Activated CD8-positive, alpha-beta memory T cell treated with anti-CD3 and anti-CD28 coated beads for 1 hour (primary cell): ENCODE measurements at places on chromosomes 2 and 18.
A peak's percentile ranks its signal among the peaks of the same experiment; 100 is the strongest.

- DNase-seq = no peak
Observed at GRCh38 chr18:40464032-40464431, 1491.0 kb upstream of the PIK3C3 start.

GRCh38 chr2:187939180-187939579 lies 352.5 kb upstream of the GULP1 start:
- DNase-seq = no peak

DNA sequence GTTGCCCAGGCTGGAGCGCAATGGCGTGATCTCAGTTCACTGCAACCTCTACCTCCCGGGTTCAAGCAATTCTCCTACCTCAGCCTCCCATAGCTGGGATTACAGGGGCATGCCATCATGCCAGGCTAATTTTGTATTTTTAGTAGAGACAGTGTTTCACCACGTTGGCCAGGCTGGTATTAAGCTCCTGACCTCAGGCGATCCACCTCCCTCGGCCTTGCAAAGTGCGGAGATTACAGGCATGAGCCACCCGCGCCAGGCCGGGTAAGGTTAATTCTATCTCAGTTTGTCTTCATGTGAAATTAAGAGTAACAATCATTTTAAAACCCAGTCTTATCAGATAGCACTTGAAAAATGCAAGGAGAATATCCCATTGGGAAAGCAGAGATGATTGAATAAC lies 1681.7 kb upstream of the DDX18 start:
- no peak for DNase-seq

- DNase-seq = no peak
Observed at GRCh38 chr2:10370390-10370789, 67.7 kb downstream of the HPCAL1 start.

GRCh38 chr2:230749111-230749510 lies 36.5 kb downstream of the CAB39 start:
- no peak for DNase-seq

DNA sequence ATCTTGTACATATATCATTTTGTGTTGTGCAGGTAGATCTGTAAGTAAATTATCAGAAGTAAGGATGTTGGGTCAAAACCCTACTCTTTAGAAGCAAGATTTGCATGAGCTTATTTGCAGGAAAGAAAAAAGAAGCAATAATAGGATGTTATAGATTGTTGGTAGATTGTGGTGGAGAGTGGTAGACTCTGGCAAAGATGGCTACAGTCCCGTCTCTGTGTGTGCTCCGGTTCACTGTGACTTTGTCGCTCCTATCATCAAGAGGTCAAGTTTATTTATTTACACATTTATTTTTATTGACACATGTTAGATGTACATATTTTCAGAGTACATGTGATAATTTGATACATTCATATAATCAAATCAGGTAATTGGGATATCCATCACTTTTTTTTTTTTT lies 81.0 kb upstream of the NDUFV2 start:
- DNase-seq = no peak

- DNase-seq = peak; percentile 62
Observed at GRCh38 chr2:241859436-241860183, 916 bp upstream of the PDCD1 start.

DNA sequence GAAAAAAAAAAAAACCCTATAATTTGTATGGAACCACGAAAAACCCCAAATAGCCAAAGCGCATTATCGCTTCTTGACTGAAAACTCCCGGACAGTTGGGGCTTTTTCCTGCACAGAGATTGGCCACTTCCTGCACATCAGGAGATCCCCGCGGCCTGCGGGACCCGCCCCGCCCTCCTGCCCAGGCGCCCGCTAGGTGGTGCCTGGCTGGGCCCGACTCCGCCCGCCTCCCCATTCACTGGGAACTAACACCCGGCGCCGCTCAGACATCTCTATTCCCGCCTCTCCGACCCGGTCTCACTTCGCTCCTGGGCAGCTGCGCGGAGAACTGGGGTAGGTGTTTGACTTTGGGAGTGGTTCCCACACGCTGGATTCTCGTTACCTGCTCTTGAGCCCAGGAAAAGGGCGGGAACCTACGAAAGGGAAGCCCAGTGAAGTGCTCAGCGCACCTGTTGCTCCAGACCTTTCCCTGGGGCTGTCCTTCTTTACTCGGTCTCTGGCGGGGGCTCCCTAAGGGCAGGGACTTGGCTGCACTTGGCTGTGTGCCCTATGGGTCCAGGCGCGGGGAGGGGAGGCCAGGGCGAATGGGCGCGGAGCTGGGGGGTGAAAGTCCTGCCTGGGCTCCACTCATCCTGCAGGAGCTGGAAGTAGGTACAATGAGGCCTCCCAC lies at the start of gene HMSD:
TSS of gene HMSD (plus strand) at position 234 of the 670 bp plus-strand sequence. CDS start 4,155 bp downstream, outside the sequence.
- DNase-seq = peak; percentile 16

- DNase-seq = no peak
Observed at GRCh38 chr18:524466-524865, 24.0 kb upstream of the COLEC12 start.

GRCh38 chr2:166179201-166179600 lies 51.4 kb upstream of the SCN1A start:
- no peak for DNase-seq

DNA sequence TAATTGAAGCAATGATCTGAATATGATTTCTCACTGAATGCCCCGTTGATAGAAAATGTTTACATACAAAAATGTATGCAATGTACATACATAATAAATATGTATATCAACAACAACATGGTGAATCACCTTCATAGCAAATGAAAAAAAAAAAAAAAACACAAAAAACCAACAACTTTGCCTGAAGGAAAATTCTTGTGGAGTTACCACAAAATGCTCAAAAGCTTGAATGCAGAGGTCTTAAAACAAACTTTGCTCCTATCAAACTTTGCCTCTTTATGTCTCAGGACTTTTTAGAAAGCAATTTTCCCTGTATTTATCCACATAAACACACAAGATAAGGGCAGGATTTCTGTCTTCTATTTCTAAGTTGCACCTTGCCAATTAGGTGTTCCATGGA lies 92.9 kb upstream of the SIX2 start:
- no peak for DNase-seq

DNA sequence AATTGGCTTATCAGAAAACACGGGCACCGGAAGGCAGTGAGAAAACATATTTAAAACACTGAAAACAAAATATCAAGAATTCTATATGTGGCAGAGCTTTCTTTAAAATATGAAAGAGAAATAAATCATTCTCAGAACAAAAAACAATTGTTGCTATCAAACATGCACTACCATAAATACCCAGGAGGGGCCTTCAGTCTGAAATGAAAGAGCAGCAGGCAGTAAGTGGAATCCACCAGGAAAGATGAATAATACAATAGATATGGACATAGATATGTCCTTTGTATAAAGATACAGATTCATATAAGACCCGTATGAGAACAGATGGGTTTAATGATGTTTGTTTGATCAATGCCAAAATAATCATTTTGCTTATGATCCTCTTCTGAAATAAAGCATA lies 142.0 kb downstream of the TMEM18 start:
- DNase-seq = no peak

GRCh38 chr2:6027066-6027465 lies 334.9 kb downstream of the SOX11 start:
- no peak for DNase-seq

DNA sequence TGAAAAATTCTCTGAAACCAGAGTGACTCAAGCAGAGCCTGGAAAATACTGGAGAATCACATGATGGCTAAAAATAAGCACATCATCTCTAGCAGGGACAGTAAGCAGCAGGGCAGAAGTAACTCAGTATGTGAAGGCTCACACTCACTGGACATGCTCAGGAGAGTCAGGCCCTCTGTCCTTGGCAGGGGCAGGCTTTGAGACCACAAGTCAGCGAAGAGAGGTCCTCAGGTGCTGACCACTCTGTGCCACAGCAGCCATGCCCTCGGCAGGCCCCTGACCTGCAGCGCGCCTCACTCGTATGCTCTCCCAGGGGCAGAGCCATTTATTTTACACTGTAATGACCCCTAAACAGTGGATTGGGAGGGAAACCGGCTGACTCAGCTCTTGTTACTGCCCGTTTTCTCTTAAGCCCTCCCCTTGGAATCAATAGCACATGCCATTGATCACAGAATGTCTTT lies 76.8 kb downstream of the MAPRE2 start:
- no peak for DNase-seq

GRCh38 chr2:218805627-218806026 lies 23.7 kb downstream of the CYP27A1 start:
- DNase-seq = no peak

GRCh38 chr2:211035548-211036185 lies 479.3 kb downstream of the CPS1 start:
- no peak for DNase-seq

GRCh38 chr2:46780801-46781445 lies 134.7 kb downstream of the MCFD2 start:
- no peak for DNase-seq

GRCh38 chr2:238069021-238069709 lies 8.4 kb downstream of the SCLY start:
- no peak for DNase-seq

- no peak for DNase-seq
Observed at GRCh38 chr18:12703096-12703567, 290 bp downstream of the PSMG2 start.

- DNase-seq = no peak
Observed at GRCh38 chr2:65458999-65459398, 26.6 kb upstream of the SPRED2 start.

GRCh38 chr18:63099848-63100629 lies 219.5 kb downstream of the BCL2 start:
- DNase-seq = no peak

- DNase-seq = no peak
Observed at GRCh38 chr2:13819896-13820295, 812.6 kb upstream of the LRATD1 start.

DNA sequence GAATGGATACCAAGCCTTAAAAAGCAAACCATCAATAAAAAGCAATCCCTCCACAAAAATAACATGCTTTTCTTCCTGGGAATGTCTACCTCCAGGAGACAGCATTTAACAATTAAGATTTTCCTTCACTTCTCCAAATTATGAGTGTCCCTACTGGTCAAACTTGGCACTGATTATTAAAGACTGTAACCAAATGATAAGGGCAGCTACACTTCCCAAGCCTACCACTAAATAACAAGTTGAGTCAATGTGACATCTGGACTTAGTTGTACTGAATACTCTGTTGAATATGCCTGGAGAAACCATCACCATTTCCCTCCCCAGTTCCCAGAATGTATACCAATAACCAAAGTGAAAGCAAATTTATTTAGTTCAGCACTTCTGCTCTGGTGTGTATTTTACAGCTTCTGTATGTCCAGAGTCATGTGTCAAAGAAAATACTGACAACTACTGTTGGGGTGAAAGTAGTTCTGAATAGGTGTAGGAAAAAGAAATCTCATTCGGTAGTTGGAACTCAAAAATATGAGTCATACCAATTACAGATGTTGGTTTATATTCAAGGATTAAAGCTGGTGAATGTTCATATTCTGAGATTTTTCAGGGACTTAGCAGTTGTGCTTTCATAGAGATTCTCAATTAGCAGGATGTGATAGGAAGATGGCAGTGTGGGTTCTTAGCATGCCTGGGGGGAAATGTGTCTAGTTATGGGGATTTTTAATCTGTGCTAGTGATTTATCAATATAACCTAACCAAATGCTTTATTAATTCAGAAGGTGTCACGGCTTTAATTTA lies 1291.6 kb upstream of the GYPC start:
- DNase-seq = no peak

GRCh38 chr2:217804338-217804737 lies 198.5 kb downstream of the TNS1 start:
- no peak for DNase-seq

GRCh38 chr18:11502368-11502767 lies 107.0 kb upstream of the SLC35G4 start:
- DNase-seq = no peak

DNA sequence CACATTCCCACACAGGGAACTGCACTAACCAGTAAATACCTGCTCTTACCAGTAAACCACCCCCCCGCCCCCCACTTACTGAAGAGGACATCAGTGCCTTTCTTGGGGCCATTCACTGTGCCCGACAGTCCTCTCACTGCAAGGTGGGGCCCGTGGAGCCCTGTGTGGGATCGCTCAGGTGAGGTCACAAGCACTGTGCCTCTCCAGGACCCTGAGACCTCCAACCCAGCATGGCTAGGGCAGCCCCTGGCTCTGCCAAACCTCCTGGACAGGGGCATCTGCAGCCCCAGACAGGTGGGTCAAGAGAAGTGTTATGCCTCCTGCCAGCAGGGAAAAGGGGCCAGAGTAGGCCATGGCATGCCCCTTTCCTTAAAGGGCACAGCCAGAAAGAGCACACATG lies 6.7 kb upstream of the NEURL3 start:
- DNase-seq = no peak

- no peak for DNase-seq
Observed at GRCh38 chr2:44098050-44098449, 70.6 kb upstream of the PPM1B start.

- no peak for DNase-seq
Observed at GRCh38 chr2:113183264-113183663, 9.5 kb downstream of the PSD4 start.

- no peak for DNase-seq
Observed at GRCh38 chr18:63586431-63586830, 712 bp upstream of the SERPINB13 start.

GRCh38 chr2:24276349-24276899 lies 83.9 kb downstream of the ITSN2 start:
- no peak for DNase-seq

DNA sequence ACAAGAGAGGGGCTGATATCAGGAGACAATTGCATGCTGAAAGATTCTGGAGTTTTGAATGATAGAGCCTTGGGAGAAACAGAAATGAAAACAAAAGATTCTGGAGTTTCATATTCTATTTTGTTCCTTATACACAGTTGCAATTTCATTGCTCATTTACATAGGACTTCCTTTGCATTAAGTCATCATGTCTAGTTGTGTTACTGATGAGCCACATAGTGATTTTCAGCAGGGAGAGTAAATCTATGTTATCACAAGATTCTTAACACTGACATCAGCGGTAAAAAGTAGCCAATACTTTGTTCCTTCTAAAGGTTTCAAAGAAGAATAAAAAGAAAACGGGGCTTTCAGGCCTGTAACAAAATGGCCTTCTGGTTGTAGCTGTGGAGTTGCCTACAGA lies 7.1 kb downstream of the ADAM17 start:
- no peak for DNase-seq

DNA sequence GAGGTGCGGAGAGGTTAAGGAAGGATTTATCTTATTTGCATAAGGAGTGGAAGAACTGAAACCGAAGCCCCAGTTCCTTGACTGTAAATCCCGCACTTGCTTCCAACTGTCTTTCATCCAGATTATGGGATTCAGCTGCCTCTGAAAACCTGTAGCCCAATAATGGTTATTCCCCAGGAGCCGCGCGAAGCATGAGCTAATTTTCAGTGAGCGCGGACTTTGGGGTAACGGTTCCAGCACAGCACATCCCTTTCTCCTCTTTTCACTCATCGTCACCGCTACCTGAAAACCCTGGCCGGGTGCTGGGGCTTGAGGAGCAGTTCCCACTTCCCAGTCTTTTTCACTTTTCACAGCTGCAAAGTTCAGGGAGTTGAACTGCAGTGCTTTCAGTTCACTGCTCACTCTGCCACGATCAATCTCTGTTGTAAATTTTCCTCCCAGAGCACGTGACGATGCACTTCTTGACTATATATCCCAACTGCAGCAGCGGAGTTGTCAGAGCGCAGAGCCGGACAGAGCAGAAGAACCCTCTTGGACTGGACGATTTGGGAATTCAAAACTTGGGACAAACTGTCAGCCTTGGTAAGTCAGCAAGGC lies at the start of gene KCNE4:
TSS of gene KCNE4 (plus strand) at position 498 of the 597 bp plus-strand sequence. CDS start 641 bp downstream, outside the sequence.
- no peak for DNase-seq

- DNase-seq = no peak
Observed at GRCh38 chr2:171410101-171410500, 23.7 kb downstream of the METTL8 start.
